ENCODE measurements at places on chromosomes 3 and 15.

DNA sequence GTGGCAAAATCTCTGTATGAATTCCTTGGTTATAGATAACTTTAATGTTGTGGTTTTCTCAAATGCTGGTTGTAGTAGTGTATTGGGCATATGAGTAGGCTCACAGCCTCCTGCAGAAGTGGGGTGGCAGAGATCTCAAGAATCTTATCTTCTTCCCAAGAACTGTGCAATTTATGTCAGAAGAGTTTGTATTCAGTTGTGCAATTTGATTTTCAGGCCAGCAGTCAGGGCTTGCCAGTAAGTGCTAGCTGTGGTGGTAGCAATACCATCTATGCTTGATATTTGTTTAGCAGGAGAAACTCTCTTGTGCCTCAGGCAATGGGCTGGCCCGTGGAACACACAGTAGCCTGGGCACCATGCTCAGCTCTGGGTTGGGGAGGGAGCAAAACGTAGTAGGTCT is 58.4 kb upstream of the GOLIM4 start:
- DNase-seq: no peak

DNA sequence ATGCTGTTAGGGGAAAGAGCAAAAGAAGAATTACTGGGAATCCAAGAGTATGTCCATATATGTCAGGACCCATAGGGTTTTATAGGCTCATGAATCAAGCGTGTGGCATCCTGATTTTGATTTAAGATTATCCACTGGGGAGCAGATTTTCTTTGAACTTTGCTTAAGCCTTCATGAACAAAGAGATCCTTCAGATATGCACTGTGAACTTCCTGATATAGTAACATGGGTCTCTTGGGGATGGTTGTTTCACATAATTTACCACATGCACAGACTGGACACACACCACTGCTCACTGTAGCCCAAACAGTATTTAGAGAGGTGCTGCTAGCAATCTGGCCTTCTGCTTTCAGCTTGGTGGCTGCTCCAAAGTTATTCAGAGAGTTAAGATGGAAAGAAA is 200.9 kb upstream of the ZPLD1 start:
- DNase-seq: no peak

DNA sequence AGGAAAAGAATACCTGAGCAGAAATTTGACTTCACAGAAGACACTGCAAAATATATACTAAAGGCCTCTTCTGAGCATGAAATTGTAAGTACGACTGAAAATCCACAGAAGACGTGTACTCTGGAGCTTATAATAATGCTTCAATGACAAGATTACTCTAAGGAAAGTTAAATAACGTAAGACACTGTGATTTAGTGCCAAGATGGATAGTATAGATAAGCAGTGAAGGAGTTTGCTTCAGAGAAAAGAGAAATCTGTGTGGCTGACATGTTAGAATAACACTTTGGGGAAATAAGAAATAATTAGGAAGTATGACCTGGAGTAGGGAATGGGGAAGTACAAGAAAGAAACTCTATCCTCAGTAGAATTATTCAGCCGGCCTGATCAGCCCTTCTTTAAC is 28.9 kb downstream of the ALDH1A2 start:
- DNase-seq: no peak

- DNase-seq: no peak
Observed at GRCh38 chr15:70046679-70047369, 50.9 kb downstream of the TLE3 start.

- no peak for DNase-seq
Observed at GRCh38 chr3:61684386-61684785, 123.0 kb downstream of the PTPRG start.

- DNase-seq: no peak
Observed at GRCh38 chr3:81217101-81217500, 544.3 kb downstream of the GBE1 start.

DNA sequence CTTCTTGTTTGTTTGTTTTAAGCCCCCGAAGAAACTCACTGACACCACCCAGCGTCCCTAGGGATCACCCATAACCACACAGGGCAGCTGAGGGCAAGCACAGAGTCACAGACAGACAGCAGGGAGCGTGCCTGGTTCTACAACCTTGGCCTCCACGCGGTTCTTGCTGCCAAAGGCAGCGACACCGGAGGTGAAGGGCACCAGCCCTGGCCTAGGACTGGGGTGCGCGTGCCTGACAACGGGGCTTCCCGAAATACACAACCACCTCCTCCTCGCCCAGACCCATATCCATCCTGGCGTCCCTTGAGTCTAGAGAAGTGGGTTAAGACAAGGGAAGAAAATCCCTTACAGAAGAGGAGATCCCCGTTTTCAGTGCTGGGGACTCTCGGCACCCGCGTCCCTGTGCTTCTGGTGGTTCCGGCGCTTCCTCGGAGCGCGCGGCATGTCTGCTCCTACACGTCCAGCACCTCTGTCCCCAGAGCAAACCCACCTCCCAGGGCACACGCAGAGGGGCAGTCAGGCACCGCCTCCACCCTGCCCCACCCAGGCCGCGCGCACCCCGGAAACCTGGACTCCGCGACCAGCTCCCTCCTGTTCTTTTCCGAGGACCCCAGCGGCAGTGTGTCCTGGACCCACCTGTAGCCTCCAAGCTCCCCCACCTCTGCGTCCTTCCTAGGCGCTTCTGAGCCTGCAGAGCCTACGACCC is 911 bp downstream of the RFTN1 start:
- peak; percentile 49 for DNase-seq

DNA sequence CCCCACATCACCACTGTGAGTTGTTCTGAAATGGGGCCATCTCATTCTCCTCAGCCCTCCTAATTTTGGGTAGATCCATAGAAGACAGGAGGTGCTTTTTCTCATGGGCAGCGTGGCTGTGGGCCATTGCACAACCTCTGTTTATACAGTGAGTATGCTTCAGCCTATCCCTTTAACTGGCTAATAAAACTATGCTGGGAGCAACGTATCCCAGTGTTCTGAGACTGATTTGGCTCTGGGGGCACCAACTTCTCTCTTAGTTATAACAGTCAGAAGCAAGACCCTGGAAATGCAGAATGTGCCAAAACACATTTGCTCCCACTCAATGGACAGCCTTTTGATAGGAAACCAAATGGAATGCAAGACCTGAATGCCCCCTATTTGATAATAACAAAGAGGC is 97.1 kb upstream of the ICE2 start:
- peak; percentile 77 for DNase-seq

DNA sequence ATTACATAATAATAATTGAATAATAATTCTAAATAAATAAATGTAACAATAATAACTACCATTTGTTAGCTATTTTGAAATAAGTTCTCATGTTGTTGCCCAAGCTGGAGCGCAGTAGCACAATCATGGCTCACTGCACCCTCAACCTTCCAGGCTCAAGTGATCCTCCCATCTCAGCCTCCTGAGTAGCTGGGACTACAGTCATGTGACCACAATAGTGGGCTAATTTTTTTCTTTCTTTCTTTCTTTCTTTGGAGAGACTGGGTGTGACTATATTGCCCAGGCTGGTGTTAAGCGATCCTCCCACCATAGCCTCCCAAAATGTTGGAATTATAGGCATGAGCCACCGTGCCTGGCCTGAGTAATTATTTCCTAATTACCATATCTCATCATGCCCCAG is 30.9 kb upstream of the KCNMB3 start:
- no peak for DNase-seq

- no peak for DNase-seq
Observed at GRCh38 chr3:24722087-24722486, 227.4 kb upstream of the THRB start.

DNA sequence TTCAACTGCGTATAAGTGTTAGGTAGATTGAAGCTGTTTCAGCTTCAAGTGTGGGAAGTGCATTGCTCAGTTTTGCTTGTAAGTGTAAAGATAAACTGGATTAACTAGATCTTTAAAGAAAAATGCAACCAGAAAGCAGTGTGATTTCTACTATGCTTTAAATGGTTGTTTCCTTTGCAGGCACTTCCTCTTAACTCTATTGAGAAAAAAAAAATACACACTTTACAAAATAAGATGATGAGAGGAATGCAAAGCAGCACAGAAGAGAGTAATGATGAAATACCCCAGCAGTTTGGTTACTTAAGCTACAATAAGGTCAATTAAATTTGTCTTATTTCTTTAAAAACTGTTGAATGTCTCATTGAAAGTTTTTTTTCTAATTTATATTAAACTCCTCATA is 40.8 kb downstream of the DPH6 start:
- DNase-seq: peak; percentile 54

- DNase-seq: no peak
Observed at GRCh38 chr15:90881181-90881977, 2.9 kb upstream of the FES start.

DNA sequence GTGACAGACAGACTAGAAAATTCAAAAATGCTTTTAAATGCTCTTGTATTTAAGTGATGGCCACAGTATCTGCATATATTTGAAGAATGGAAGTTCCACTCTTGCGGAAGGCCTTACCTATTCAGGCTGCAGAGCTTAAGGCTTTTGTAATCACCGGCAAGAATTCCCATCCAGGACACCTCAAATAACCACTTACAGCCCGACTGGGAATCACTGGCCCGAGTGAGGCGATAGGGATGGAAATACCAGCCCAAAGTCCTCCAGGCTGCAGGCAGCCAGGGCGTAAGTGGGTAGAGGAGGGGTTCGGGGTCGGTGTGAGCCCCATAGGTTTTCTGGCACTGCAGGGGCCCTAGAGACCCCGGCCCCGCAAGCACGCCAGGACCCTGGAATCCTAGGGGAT is 9.5 kb downstream of the CMTM7 start:
- no peak for DNase-seq

GRCh38 chr3:193662757-193663322 is 69.8 kb downstream of the OPA1 start:
- DNase-seq: peak; percentile 51

DNA sequence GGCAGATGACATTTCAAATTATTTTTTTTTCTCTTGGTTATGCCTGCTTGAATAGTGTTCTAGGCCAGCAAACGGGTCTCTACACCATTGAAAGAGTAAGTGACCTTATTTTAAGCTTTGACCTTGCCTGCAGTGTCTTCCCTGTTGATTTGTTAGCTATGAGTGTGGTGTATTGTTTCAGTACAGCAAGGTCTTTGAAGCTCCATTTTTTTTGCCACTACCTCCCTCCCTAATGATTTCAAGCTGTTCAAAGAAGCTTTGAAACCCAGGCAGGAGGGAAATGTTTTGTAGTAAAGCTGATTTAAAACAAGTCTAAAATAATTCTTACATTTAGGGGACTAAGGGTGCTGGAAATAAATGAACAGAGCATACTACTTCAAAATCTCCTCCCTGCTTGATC is 1249.8 kb downstream of the ROBO1 start:
- DNase-seq: no peak

DNA sequence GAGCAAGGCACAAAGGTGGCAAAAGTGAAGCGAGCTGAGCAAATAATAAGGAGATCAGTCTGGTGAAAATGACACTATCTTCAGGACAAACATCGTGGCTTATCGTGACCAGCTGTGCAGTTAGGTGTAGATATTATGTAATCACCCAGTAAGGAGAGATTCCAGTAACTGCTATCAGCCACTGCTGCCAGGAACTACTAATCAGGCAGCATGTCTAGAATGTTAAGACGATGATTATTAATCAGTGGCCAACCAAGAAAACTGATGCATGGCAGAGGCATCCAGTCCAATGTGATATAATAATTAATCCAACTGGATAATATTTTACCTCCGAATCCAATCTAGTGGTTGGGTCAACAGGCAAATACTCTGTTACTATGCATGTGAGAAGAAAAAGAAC is 252.7 kb upstream of the ZPLD1 start:
- DNase-seq: peak; percentile 89

- peak; percentile 67 for DNase-seq
Observed at GRCh38 chr3:150763841-150764483, 993 bp upstream of the SIAH2 start.

DNA sequence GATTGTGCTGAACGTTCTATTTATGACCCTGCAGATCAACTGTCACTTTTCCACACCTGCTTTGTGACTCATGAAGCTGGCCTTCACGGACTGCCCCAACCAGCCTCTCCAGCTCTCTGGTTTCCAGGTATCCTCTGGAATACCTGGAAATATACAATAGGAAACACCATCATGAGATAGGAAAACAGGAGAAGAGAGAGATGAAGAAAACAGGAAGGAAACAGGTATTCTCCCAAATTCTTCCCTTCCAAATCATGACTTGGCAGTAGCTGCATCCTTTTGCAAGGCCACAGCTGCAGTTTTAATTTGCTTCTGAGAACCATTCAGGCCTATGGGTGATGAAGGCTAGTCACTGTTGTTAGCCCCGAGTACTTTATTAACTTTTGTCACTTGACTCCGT is 909.1 kb downstream of the EPHA3 start:
- DNase-seq: no peak

DNA sequence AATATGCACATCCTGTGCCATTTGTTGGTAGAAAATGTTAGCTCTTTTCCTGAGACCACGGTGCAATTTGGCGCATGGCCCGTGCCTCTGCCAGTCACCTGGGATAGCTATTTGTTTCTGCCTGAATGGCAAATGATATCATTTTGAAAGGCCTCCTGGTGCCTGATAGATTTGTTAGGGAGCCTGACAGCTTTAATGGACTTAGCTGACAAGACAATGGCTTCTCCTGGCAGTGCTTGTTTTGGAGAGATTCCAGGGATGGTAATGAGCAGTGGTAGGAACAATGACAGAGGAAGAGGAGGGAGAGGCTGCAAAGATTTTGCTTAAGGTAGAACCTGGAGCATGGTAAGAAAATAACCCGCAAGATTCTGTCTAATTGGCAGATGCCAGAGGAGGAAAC is 268.5 kb downstream of the CLSTN2 start:
- DNase-seq: no peak

DNA sequence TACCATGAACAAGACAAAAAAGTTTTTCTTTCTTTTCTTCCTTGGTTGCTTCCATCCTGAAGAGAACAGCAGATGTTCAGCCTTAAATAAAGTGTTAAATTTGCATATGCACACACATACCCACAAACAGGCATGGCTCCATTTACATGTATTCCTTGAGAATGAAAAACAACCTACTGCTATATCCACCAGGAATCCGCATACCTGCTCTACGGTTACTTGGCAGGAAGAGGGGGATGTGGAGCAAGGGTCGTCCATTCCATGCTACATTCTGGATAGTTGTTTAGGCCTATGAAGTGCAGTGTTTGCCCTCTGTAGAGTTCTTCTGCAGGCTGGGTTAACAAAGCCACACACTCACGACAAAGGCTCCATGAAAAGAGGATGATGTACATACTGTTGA is 322.8 kb downstream of the KCNH8 start:
- DNase-seq: no peak

GRCh38 chr3:176522436-176522835 is 674.8 kb downstream of the TBL1XR1 start:
- no peak for DNase-seq

- peak; percentile 88 for DNase-seq
Observed at GRCh38 chr3:99866261-99866761, 48.6 kb downstream of the CMSS1 start.

GRCh38 chr15:66851311-66852063 is 149.5 kb downstream of the SMAD6 start:
- peak; percentile 71 for DNase-seq

Measured in iris pigment epithelial cell (primary cell).